ENCODE measurements at places on chromosomes 7 and 10.

DNA sequence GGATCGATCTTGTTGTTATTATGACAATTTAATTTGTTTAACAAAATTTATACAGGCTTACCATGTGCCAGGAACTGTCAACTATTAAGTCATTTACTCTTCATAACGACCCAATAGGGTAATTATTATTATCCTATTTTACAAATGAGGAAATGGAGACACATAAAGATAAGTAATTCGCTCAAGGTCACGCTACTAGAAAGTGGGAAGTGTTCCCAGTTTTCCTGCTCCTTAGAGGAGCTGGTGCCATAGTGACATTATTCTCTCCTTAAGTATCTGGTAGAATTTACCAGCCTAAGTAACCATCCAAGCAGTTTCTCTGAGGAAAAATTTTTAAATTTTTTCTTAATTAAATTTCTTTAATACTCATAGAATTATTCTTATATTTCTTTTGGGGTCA is 360.9 kb upstream of the RNF32 start:
- DNase-seq: no peak

DNA sequence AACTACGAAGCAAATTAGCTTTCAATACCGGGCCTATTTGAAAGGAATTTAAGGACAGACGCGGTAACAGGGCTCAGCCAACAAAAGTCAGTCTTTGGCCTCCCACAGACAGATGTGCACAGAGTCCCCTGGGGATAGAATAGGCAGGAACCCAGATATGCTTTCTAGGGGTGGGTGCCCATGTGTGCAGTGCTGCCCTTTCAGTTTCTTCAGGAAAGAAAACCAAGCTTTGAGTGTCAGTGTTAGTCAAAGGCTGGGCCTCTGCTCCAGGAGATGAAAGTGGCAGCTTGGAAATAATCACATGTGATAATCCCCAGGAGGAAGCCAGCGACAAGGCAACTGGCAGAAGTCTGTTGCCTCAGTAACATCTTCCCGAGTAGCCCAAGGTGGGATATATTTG is 43.8 kb upstream of the CSTF2T start:
- DNase-seq: no peak

- no peak for DNase-seq
These were observed 1.4 kb downstream of the MXI1 start for GRCh38 chr10:110208614-110209453.

- no peak for DNase-seq
These were observed 74.5 kb downstream of the BMPER start for GRCh38 chr7:33979807-33980355.

DNA sequence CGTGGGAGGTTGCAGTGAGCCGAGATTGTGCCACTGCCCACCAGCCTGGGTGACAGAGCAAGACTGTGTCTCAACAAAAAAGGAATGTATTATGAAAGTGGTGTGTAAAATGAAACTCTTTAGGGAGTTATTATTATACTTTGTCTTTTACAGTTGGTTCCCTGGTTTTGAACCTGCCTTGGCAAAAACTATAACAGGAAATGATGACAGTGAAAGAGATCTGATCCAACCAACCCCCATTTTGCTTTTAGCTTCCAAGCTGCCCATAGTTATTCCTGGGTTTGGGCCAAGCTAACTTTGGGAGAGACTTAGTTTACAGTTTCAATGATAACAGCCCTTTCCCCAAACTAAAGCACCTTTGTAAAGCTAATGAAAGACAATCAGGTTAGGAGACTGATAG is 34.1 kb upstream of the NMT2 start:
- no peak for DNase-seq

GRCh38 chr7:66920256-66920655 is 769 bp upstream of the TMEM248 start:
- DNase-seq: no peak

GRCh38 chr10:27986821-27987220 is 12.1 kb downstream of the ODAD2 start:
- DNase-seq: no peak

DNA sequence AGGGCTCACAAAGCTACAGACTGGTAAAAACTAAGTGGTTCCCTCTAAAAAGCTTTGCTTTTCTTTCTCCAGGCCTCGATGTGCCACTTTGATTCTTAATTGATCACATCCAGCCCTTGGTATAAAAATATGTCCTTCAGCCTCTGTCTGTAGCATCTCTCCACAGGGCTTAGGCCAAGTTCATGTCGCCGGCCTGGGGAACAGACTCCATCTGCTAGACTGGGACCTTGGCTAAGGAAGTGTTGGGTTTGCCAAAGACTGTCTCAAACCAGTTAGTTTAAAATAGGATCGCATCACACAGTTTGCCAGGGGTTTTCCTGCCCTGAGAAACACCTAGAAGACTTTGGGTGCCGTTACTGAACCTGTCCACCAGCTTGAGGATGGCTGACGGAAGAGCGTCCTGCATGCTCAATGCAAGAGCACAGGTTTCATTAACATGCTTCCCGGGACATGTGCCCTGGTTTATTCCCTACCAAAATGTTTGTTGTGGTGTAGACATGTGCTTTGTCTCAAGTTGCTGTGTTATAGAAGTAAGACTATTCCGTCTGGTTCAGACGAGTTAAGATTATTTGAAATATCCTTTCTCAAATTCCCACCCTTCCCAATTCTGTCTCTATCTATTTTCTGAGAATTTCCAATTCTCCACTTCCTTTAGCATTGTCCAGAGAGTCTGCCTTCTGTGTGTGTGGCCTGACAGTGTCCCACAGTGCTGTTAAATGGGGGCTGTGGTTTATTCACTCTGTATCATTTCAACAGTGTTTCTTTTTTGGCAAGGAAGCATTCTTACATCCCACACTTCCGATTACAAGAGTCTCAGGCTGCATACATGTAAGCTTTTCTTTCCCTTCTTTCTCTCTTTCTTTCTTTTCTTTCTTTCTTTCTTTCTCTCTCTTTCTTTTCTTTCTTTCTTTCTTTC is 334.7 kb downstream of the INHBA start:
- no peak for DNase-seq

DNA sequence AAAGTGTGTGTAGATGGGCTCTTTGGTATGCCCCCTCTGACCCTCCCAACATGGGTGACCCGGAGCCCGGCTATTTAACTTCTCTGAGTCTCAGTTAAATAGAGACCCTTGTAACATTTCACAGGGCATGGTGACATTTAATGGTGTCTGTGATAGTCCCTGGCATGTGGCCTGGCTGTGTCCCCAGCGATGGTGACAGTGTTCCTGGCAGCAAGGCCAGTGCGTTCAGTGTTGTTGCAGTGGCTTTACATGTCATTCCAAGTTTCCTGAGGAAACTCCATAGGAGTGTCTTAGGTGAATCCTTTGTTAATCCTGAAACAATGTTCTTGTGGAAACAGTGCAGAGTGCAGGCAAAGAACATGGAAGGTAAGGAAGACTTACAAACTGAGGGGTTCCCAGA is 137.0 kb downstream of the RAMP3 start:
- DNase-seq: no peak

DNA sequence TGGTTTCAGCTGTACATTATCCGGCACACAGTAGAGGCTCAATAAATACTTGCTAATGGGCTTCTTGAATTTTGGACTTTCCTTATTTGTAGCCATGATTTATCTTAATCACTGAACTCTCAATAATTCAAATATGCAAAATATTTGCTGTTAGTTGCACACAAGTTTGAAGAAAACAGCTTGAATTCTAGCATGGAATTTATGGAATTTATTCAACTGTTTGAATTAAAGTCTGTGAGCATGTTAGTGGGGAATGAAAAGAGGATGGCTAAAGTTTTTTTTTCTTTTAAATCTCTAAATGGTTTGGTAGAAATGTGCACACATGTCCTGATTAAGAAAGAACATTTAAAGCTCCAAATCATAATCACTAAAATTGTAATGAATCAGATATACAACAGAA is 42.5 kb downstream of the SIRT1 start:
- no peak for DNase-seq

DNA sequence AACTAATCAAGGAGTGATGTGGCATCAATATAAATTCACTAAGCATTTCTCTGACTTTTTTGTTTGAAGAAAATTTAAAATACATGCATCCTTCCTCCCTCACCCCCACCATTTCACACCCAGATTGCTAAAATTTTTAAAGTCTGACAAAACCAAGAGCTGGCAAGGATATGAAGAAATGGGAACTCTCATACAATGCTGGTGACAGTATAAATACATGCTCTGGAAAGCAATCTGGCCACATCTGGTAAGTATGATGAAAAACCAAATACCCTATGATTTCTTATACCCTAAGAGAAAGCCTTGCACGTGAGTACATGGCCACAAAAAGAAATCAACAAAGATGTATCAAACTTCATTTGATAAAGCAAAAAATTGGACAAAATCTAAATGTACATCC is 31.2 kb downstream of the P4HA1 start:
- no peak for DNase-seq

- no peak for DNase-seq
These were observed 61.2 kb upstream of the INPP5A start for GRCh38 chr10:132476146-132477065.

DNA sequence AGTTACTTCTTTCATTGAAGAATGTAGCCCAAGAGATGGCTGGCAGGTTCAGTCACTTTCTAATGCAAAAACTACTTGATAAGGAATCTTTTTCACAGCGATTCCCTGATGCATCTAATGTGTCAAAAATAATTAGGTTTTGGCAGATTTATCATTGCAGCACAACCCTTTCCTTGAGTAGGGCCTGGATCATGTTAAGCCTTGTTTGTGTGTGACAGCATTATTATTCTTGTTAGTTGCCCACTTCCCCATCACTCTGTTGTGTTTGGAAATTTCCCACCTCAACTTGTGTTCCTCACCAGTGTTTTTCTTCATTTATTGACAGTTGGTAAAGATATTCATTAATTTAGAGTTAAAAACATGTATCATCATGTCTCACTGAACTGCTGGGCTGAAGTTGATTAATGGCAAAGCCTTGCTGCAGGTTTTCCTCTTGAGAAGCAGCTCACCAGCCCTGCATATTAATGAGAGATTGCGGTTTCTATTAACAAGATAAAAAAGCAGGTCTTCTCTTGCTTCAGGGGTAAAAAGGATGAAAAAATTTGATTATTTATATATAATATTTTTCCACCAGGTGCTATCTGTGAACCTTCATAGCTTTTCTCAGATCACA is 233.3 kb upstream of the MDFIC start:
- DNase-seq: no peak

DNA sequence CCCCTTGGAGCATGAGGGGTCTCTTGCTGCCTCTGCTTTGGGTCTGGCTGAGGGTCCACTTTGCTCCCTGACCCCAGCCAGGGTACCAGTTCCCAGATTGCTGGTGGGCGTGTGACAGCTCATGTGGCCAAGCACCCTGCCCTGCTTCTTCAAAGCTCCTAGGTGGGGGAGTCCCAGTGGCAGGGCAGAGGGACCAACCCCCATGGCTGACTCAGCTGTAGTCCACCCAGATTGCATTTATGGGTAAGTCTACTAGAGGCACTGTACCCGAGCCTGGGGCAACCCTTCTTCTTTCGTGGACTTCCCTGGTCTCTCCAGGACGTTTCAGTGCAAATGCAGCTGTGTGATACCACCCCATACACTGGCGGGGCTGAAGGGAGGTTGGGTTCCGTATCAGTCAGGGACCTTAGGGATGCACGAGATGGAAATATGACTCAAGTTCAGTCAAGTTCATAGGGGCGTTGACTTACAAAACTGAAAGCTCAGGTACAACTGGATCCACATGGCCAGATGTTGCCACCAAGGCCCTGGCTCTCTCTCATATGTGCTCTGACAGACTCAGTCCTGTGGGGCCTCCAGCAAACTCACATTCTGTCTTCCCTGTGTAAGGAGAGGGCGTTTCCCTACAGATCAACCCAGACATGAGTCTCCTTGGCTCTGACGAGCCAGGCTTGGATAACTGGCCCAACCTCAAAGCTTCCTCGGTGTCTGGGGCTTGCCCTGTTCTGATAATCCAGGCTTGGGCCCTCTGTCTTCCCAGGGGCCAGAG is 13.6 kb downstream of the PTPRE start:
- no peak for DNase-seq

GRCh38 chr10:26439406-26440087 is 1.4 kb downstream of the APBB1IP start:
- no peak for DNase-seq

DNA sequence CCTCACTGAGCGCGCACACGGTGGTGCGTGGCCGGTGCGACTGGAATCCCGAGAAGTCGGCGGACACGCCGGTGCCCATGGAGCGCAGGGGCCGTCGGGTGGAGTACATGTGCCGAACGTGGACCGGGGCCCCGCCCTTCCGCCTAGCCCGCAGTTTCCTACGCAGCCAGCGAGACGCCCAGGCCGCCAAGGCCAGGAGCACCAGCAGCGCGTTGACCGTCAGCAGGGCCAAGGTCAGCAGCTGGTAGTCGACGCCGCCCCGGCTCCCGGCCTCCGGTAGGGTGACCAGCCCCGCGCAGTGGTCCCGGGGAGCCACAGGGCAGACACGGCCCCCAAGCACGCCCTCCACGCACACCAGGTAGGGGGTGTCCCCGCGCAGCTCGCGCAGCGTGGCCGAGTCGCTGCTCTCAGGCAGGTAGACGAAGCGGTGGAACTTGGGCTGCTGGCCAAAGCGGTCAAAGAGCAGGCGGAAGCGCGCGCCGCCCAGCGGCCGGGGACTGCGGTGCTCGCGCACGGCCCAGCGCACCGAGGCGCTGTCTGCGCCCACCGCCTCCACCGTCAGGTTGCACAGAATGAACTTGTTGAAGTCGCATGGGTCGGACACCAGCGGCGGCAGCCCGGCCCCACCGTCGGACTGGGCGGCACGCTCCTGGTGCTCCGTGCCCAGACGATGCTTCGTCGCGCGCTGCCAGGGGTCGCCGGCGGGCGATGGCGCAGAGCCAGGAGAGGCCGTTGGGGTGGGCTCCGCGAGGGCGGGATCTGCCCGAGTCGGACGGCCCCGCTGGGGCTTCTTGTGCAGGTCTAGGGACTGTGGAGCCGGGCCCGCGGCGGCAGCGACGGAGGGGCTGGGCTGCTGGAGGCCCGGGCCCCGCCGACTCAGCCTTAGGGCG is 2.2 kb downstream of the TRIL start:
- no peak for DNase-seq

DNA sequence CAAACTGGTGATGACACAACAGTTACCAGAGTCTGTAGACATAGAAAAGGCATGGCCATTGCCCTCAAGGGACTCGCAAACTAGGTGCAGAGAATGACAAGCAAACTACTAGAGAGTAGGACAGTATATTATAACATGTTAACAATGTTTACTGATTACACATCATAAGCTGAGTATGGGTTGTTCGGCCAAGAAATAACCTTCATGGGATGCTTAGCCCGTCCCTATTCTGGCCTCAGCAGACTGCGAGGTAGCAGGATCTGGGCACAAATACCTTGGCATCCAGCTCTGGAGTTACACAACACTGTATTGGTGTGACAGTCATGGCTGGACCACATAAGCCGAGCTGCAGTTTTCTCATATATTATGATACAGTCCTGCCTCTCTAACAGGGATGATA is 51.4 kb downstream of the ABCB4 start:
- DNase-seq: no peak

GRCh38 chr7:123502201-123502600 is 32.2 kb downstream of the IQUB start:
- DNase-seq: no peak

DNA sequence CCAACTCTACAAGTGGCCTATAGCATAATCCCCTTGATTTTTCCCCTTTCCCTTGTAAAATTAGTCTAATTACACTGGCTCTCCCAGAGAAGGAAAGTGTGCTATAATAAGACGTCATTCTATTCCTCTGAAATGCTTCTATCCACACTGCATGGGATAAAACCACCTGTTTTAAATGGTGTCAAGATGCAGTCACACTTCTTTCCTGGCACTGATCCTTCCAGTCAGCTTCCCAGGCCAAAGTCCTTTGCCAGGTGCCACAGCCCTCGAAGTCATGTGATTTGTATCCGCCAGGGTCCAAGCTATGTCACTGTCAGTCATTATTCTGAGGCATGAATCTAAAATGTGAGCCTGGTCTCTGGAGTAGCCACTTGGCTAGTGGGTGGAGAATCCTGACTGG is 169.0 kb upstream of the KIAA1217 start:
- no peak for DNase-seq
